HFF-Myc (cell line): ENCODE measurements at places on chromosomes 11 and 22.

- DNase-seq: no peak
Observed at GRCh38 chr11:69716099-69716498, 12.3 kb upstream of the FGF19 start.

DNA sequence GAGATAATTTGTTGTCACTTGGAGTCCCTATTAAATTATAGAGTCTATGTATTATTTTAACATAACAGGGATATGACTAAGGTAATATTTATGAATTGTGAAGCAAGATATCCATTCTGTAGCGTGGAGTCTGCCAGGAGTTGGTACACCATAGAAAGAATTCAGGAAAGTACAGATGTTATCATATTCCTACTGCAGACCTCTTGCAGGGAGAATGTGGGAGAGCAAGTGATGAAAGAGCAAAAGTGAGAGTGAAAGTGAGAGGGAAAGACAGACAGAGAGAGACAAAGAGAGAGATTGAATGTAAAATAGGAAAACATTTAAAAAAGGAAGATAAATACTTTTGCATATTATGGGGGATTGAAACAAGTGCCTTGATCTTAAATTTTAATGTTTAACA, 468.8 kb downstream of the CNTN5 start:
- no peak for DNase-seq

GRCh38 chr22:39284142-39284980, 35.1 kb downstream of the RPL3 start:
- no peak for DNase-seq

GRCh38 chr22:21849489-21849888, 18.0 kb downstream of the MAPK1 start:
- DNase-seq: no peak

- peak; percentile 25 for DNase-seq
Observed at GRCh38 chr11:36564376-36565030, 3.3 kb upstream of the RAG1 start.
